Midbrain (tissue), 1 donor: ENCODE measurements at places on chromosomes 2 and 18.

DNA sequence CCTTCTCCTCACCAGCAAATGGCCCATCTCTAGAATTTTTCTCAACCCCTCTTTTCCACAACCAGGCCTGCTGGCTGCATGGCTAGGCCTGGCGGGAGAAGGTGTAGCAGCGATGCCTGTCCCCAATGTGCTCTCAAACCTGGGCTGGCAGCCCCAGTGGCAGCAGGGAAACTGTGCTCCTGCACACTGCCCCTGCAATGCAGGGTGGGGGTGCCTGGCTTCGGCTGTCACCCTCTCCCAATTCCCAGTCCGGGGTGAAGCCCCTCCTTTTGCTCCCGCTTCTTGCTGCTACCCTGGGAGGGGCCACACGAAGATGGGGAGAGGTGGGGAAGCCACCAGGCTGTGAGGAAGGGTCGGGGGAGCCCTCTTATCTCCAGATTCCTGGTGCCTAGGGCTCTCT, 36.1 kb upstream of the OTOF start:
- DNase-seq, result no peak

- peak; percentile 23 for DNase-seq
Observed at GRCh38 chr2:137969418-137969765, 5.1 kb downstream of the HNMT start.

DNA sequence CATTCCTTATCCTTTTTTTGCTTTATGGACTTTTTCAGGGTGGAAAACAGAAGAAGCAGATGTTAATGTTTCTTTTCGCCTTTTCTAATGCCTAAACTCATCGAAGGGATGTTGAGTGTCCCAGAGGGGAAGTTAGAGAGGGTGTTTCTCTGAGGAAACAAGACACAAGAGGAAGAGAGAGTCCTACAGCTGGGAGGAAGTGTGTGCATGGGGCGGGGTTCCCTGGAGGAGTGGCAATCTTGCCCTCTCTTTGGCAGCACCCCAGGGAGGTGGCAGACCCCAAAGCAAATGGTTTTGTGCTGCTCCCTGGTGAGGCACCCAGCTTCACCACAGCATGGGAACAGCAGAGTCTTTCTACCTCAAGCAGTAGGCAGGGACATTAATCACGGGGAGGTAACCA, 377.6 kb downstream of the RND3 start:
- no peak for DNase-seq

DNA sequence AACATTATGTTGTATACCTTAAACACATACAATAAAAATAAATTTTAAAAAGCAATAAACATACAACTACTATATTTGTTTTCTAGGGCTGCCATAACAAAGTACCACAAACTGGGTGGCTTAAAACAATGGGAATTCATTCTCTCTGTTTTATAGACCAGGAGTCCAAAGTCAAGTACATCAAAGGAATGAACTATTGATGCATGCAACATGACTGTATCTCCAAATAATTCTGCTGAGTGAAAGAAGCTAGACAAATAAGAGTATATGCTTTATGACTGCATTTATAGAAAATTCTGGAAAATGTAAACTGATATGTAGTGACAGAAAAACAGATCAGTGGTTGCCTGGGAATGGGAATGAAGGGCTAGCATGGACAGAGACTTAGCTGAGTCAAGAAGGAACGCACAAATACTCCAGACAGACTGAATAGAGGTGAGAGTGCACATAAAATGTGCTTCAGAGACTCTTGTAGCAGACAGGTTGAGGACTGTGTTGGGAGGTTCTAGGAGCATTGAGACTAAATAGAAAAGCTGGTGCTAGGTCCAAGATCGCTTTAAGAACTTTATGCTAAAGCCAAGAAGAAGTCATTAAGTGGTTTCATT, 11.0 kb upstream of the PLA2R1 start:
- no peak for DNase-seq

GRCh38 chr2:40513201-40513600, 61.3 kb upstream of the SLC8A1 start:
- DNase-seq, result no peak

- no peak for DNase-seq
Observed at GRCh38 chr2:39732482-39732881, 46.6 kb downstream of the THUMPD2 start.

DNA sequence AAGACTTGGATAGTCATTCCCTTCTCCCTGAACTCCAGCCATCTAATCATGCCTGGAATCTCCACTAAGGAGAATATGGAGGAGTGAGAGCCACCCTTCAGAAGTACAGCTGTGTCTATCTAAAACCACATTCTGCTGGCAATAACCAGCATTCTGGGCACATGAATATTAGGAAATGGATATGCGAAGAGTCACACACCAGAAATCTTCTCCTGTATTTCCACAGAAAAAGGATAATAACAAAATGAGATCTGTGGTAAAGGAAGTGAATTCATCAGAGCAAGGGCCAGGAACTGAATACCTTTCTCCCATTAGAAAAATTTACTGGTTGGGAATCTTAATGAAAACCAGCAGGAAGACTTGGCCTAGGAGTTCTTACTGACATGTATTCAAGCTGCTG, 218.8 kb downstream of the SCG2 start:
- no peak for DNase-seq

GRCh38 chr18:58527952-58528287, 101.0 kb downstream of the ALPK2 start:
- DNase-seq, result no peak

DNA sequence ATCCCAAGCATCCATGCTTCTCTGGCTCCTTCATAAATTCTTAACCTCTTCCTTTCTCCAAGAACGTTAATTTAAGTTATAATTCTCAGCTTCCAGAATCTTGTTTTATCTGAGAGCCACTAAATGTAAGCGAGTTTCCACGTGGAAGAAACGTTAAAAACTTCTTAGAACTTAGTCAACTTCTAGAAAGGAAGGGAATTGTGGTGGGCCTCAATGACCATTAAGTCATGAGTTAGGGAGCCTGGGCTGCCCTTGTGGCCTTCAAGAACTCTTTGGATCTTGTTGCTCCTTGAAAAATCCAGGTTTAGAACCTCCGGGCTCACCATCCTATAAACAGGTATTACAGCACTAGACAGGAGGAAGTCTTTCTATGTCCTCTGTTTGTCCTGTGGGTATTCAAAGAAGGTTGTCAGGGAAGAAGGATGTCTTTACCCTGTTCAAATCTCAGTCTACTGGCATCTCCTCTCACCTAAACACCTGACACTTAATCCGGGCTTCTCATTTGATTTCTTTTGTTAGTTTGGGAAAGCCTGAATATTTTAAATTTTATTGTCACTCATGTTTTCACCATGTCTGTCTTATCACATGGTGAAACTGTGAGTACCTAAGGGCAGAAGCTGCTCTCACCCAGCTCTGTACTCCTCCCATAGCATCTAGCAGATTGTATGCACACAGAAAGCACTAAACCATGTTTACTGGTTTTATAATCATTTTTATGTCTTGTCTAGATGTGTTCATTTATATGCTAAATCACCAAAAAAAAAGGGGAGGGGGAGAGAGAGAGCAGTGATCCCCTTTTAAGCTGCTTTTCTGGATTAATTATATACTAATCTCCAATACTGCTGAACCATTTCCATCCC, 6.3 kb downstream of the RND3 start:
- no peak for DNase-seq

- no peak for DNase-seq
Observed at GRCh38 chr2:224576088-224576715, 9.0 kb downstream of the CUL3 start.

- no peak for DNase-seq
Observed at GRCh38 chr2:69143748-69144360, 130.9 kb downstream of the ANTXR1 start.

GRCh38 chr2:237122214-237122666, 36.6 kb downstream of the COPS8 start:
- no peak for DNase-seq

DNA sequence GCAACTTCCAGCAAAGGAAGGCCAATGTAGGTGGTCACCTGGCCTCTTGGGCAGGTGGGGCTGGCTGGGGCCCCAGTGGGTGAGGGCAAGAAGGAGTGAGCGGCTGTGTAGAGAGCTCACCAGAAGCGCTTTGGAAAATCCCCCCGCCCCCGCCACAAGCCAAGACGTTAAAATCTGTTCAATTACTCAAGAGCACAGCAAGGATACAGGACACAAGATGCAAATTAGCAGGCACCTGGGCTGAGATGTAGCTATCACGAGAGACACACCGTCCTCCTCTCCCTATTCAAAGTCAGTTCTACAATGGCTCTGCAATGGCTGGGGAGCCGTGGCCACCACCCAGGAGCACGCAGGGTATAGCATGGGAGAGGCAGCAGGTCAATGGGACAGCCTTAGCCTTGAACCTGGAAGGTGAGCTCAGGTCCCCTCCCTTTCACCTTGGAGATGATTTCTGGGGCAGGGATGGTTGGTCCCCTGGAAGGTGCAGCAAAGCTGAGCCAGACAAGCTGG, 38.5 kb upstream of the GPR17 start:
- DNase-seq, result no peak

GRCh38 chr2:158178646-158179045, 77.0 kb downstream of the UPP2 start:
- no peak for DNase-seq

DNA sequence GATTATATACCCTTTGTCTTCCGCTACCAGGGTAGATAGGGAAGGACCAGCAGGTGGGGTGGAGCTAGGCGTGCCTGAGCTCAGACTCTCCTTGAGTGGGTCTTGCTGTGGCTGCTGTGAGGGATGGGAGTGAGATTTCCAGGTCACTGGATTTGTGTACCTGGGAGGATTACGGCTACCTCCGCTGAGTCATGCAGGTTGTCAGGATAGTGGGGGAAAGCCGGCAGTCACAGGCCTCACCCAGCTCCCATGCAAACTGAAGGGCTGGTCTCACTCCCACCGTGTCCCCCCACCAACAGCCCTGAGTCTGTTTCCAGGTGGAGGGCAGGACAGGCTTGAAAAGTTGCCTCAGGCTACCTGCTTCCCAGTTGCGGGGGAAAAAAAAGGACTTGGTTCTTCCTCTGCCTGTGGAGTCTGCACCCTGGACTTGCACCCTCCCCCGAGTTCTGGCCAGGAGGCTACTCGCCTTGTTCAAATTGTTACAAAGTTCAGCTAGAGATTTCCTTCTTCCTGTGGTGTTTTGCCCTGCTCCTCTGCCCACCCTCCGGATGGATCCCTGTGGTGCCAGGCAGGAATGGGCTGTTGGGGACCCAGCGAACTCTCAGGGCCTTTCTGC, 268.3 kb downstream of the VAPA start:
- DNase-seq, result no peak

DNA sequence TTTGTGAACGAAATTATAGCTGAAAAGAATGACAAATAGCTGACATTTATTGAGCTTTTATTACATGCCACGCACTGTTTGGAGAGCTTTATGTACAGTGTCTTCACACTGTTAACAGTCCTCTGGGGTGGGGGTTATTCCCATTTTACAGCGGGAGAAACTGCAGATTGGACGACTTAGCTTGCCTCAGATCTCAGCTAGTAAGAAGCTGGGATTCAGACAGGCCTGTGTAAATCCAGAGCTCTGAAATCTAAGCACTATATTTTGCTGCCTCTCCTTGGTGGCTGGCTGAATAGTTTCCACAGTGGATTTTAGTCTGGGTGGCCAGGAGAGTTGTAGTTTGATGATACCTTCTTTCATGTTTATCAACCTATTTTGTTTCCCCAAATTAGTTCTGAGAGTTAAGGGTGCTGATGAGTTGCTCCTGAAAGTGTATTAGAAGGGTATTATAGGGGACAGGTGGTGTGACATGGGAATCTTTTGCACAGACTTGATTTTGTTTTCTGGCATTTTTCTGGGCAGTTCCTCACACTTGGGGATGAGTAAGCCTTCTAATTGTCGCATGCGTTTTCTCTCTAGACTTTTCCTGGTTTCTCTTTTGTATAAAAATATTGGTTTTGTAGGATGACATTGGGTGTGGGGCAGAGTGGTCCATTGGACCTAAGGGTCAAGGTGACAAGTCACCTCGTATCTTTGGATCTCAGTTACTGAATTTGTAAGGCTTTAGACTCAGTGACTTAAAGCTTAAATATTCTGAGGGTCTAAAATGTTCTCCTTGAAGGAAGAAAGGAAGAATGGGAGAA, 1.5 kb downstream of the ACSL3 start:
- DNase-seq, result peak; percentile 59

- no peak for DNase-seq
Observed at GRCh38 chr2:95379371-95379831, 23.1 kb upstream of the FAHD2A start.

DNA sequence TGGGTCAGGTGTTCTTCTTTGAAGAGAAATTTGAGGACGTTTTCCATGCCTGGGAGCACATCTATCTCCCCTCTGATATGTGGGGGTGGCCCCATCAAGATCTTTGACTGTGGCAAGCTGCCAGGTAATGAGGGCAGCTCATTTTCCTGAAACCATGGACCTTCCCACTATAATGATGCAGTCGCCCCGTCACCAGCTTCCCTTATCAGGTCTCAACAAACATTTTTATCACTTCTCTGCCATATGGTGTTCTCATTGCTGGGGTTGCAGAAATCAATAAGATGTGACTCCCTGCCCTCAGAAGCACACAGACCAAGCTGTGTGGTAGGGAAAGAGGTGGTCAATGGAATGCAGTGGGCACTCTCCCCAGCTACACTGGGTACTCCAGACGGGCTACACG, 48.4 kb upstream of the B3GNT7 start:
- DNase-seq, result no peak

- peak; percentile 9 for DNase-seq
Observed at GRCh38 chr2:160970052-160970965, 189.9 kb upstream of the TANK start.

- DNase-seq, result no peak
Observed at GRCh38 chr2:49714454-49714853, 560.1 kb upstream of the FSHR start.

- no peak for DNase-seq
Observed at GRCh38 chr2:1758171-1758570, 13.9 kb upstream of the PXDN start.

GRCh38 chr2:158650646-158651357, 144.3 kb upstream of the DAPL1 start:
- no peak for DNase-seq

DNA sequence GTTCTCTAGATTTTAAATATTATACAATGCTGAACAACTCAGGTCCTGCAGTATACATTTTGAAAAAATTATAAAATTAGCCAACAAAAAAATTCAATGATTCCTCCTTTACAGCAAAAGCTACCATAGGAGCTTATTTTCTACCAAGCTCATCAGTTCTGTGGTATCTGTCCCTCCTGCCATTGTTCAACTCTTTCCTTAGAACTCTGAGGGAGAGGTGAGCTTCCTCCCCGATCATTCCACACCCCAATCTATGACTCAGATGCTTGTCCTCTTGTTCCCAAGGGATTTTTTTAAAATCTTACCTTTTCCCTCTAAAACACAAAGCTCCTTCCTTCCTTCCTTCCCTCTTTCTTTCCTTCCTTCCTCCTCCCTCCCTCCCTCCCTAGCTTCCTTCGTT, 13.5 kb downstream of the DPP4 start:
- DNase-seq, result no peak

- DNase-seq, result no peak
Observed at GRCh38 chr2:114543236-114543766, 100.9 kb downstream of the DPP10 start.

- no peak for DNase-seq
Observed at GRCh38 chr2:232485348-232485756, 2.3 kb downstream of the ECEL1 start.

GRCh38 chr2:37830636-37831035, 94.5 kb upstream of the RMDN2 start:
- no peak for DNase-seq

- no peak for DNase-seq
Observed at GRCh38 chr2:185645529-185645928, 93.1 kb upstream of the FSIP2 start.

GRCh38 chr2:8598295-8599165, 83.3 kb upstream of the ID2 start:
- no peak for DNase-seq
